GM12892 (cell line): ENCODE measurements at places on chromosomes 12 and 14.

- no peak for DNase-seq
These were observed 318.7 kb downstream of the TMEM121 start for GRCh38 chr14:105844810-105845724.

DNA sequence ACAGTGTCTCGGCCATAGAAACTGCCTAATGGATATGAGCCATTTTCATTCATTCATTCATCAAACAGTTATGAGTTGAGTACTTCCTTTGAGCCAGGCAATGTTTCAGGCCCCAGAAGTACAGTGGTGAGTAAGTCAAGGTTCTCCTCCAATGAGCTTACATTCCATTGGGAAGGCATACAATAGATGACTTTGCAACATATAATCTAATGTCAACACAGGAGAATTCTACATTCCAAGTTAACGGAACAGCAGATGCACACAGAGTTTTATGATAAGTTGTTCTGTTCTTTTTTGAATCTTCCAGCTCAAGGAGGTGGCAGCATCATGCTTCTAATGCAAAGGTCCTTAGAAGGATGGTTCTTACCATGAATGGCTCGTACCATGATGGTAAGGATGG lies 3.2 kb upstream of the RFC5 start:
- DNase-seq: no peak

- no peak for DNase-seq
These were observed 18.2 kb downstream of the ACVRL1 start for GRCh38 chr12:51925346-51926063.

DNA sequence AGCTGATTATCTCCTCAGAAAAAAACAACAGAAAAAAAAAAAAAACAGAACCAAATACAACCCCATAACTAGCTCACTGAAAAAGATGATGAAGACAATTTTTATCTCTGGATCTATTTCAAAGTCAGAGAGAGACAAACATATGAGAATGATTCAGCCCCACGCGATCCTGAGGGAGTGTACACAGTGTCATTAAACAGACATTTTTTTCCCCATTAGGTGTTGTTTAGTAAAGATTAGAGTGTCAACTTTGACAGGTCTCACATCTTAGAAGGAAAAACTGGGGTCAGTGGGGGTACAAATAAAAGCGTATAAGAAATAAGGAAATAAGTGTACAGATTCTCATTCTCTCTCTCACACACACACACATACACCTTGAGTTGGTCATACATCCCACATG lies 635.4 kb downstream of the NRXN3 start:
- DNase-seq: no peak

- no peak for DNase-seq
These were observed 719.1 kb downstream of the C12orf50 start for GRCh38 chr12:87310126-87310525.

DNA sequence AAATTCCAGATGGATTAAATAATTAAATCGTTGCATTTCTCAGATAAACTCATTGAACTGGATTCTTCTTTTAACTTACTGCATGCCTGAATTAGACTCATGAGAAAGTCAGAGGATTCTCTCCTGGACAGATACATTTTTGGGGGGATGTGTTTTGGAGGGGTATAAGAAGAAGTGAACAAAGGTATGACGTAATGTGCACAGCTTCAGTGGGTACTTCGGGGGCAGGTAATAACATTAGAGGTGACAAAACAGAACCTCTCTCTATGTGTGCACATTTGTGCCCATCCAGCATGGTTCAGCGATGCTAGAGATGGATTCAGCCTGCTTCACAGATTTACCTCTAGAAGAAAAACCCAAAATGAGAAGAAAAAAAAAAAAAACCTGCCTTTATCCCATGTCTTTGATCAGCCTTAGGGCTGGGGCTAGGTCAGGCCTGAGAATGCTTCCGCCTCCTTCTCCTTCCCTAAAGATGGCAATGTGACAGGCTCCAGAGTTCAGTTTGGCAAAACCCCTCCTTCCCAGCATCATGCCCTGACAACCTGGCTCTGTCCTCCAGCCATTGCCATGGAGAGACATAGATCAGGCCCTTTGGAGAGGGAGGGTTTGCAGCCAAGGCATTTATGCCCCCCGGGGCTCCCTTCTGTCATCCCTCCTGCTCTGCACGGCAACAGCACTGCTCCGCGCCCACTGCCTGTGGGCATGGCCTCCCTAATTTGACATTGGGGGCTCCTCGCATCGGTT lies 166.7 kb downstream of the KCNA5 start:
- no peak for DNase-seq

DNA sequence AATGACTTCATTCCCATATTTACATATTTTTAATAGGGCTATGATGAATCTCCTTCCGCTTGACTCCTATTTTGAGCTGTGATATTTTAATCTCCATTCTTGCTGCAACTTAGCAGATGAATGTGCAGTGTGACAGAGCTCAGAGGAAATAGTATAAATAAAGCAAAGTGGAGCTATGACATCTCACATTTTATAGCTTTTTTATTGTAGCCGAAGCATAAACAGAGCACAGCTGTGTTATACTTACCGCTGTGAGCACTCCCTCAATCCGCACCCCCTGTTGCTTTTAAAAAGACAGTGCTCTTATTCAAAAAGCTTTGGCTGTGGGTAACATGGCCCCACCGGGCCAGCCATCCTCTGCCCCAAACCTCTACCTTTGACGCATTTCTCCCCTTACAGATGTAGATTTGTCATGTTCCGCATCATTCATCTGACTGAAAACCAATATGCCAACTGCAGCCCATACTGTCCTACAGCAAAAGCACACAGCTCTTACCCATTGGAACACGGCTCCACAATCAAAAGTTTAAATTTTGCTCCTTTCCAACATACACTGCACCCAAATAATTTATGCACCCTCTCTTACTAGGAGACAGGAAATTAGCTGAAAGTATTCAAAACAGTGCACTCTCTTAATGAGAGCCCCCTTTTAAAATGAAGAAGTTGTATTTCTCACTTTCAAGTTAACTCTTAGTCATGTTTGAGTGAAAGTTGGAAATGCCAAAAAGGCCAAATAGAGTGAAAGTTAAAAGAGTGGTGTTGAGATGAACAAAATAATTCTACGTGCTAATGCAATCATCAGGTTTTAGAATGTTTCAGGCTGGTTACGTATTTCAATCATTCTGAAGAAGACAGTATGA lies 429.3 kb upstream of the SOX5 start:
- no peak for DNase-seq

- no peak for DNase-seq
These were observed 234.9 kb downstream of the SUDS3 start for GRCh38 chr12:118611295-118611694.

- DNase-seq: no peak
These were observed 8.9 kb downstream of the CLEC12A start for GRCh38 chr12:9980126-9980525.

- DNase-seq: no peak
These were observed 41.7 kb upstream of the ANO4 start for GRCh38 chr12:100752841-100753240.

DNA sequence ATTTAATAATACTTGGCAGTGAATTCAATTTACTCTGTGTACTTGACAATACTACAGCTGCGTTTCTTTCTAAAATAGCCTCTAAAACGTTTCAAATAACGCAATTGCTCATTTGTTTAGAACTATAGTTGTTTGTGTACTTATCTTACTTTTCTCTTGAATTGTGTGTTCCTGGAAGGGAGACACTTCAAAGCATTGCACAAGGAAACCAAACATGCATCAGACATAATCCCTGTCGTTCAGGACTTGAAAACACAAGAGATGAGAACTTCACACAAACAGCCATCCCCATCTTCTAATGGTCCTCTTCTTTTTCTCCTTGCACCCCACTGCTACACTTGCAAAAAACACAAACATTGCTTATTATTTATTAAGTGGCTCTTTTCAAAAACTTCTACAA lies 38.5 kb downstream of the PTGER2 start:
- DNase-seq: no peak

GRCh38 chr14:60226298-60226697 lies 22.7 kb upstream of the PPM1A start:
- no peak for DNase-seq

DNA sequence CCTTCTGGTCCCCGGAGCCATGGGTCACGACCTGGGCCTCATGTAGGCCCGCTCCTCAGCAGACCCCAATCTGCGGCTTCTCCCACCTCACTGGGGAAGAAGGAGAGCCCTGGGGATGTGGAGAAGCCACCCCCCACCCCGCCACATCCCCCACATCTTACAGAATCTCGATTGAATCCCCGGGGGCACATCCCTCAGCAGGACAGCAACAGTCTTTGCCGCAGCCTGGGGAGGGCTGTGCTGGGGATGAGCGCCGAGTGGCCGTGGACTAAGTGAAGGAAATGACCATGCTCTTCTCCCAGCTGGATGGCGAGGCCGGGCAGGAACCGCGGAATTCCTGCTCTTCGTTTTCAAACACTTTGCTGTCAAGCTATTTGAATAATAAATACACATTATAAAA lies 169.0 kb upstream of the RTL1 start:
- no peak for DNase-seq

DNA sequence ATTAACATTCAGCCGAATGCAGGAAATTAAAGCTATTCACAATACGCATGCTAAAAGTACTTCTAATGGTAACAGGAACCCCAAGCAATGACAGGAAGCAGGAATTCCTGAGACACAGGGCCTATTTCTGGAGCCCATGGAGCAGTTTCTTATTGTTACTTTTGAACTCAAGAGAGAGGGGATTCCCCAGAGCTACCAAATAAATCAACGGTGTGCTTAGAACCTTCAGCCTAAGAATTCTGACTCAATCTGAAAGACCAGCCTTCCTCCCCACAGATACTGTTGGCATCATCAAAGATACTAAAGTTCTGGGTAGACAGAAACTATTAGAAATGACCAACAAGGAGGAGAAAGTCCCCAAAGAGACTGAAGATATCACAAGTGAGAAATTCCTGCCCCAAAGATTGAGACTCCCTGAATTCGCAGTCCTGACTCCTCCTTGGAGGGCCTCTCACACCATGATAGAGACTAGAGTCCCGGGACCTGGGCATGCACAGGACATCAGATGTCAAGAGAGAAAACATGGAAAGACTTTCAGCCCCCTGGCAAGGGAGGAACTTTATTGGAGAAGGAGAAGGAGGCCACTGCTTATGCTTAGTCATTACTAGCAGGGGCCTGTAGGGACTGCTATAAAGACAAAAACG lies 32.7 kb downstream of the RTRAF start:
- DNase-seq: peak; percentile 23

- no peak for DNase-seq
These were observed 23.4 kb downstream of the COQ6 start for GRCh38 chr14:73973497-73973896.

DNA sequence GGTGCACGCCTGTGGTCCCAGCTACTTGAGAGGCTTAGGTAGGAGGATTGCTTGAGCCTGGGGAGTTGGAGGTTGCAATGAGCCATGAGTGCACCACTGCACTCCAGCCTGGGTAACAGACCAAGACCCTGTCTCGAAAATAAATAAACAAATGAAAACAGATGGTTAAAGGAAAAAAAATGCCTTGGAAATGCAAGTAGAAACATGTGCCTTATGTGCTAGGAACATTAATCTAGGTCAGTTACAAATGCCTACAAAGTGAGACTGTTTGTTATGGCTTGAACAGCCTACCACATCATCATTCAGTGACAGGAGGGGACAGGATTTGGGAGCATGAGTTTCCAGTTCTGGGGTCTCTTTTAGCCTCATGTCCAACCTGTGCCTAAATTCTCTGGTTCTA lies 52.4 kb upstream of the BCAT1 start:
- no peak for DNase-seq

DNA sequence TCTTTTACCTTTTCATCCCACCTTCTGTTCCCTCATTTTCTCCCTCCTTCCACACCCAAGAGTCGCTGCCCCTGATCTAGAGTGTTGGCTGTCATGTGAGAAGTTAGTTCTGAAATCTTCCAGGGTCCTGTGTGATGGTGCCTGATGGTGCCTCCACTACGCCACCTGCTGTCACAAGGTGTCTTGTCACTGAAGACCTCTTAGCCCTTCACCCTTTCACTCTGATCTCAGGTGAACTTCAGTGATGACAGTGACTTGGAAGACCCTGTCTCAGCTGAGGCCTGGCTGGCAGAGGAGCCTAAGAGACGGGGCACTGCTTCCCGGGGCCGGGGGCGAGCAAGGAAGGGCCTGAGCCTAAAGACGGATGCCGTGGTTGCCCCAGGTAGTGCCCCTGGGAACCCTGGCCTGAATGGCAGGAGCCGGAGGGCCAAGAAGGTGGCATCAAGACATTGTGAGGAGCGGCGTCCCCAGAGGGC lies 7.6 kb upstream of the PFDN5 start:
- DNase-seq: peak; percentile 61

GRCh38 chr12:45981075-45981837 lies 9.1 kb downstream of the SCAF11 start:
- DNase-seq: no peak

DNA sequence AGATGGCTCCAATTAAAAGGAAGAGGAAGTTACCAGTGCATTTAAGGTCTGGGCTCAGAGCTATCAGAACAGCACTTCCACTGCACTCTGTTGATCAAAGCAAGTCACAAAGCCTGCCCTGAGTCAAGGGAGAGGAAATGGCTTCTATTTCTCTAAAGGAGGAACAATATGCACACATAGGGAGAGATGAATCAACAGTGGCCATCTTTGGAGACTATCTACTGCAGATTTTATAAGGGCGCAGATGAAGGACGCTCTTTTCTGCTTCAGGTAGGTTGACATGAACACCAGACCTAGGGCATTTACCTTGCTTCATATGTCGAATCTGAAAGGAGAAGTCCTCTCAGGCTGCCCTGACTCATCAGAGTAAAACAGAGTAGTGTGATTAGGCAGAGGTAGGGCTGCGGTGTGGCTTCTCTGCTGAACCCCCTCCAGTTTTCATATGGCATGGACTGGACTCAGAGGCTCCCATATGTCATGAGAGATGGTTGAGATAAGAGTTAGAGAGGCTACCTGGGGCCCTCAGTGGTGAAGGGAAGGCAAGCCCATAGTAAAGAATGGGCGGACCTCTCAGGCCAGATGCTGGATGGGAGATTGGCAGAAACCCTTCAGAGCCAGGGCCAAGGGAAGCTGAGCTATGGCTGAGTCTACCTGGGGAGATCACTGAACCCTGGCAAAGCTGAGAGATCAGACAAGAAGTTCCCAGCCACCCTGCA lies 84.4 kb downstream of the ARF6 start:
- DNase-seq: no peak

DNA sequence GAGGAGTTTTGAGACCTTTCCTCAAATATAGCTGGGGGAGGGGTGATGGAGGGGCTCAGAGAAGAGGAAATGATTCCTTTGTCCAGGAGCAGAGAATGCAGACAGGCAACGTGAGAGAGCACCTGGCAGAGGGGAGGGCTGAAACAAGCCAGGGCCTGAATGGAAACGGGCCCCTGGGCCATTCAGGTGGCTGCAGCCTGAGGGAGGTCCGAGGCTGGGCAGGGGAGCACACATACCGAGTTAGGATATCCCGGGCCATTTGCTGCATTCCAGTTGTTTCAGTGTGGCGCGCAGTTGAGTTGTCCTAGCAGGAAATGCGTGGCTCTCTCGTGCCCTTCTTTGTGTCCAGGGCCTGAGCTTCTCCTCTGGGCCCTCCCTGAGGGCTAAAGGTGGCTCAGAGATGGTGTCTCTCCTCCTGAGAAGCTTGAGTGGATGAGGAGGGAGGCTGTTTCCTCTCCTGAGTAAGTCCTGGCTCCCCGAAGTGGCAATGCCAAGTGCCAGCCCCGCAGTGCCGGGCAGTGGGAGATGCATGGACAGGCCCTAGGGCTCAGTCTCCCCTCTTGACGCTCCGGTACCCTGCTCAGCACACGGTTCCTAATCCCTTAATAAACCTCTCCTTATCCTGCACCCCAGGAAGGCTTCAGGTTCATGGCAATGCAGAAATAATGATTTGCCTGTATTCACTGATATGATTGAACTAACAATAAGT lies 85.5 kb upstream of the VRK1 start:
- no peak for DNase-seq

- DNase-seq: no peak
These were observed 91.9 kb downstream of the SYNE3 start for GRCh38 chr14:95424529-95424928.
